ENCODE measurements at places on chromosomes 12 and 14.

- DNase-seq = no peak
These were observed 590.4 kb downstream of the MED13L start for GRCh38 chr12:115687094-115687493.

GRCh38 chr14:99420711-99421110, 59.9 kb downstream of the SETD3 start:
- no peak for DNase-seq

GRCh38 chr14:80700601-80701000, 240.9 kb downstream of the CEP128 start:
- no peak for DNase-seq

DNA sequence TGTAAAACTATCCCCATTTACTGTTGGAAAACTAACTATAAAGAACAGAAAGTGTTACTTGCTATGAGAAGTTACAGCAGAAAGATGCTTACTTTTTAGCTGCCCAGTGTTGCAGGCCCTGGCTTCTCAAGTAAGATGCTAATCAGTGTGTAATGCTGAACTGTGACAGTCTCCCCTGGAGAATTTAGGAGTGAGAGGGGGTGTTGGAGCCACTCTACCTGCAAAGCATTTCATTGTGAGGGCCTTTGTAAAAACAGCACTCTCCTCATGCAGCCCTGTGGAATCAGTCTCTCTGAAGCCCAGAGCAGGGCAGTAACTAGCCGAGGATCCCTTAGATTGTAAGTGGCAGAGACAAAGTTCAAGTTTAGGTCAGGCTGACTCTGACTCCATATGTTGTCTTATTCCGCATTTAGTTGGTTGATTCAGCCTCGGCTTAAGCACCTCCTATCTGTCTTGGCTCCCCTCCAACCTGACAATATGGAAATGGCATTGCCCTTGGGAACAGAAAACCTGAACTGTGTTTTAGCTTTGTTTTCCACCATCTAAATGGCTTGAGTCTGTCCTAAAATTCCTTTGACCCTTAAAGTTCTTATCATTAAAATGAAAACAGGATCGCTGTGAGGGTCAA, 141.3 kb downstream of the PRKCH start:
- DNase-seq = no peak

DNA sequence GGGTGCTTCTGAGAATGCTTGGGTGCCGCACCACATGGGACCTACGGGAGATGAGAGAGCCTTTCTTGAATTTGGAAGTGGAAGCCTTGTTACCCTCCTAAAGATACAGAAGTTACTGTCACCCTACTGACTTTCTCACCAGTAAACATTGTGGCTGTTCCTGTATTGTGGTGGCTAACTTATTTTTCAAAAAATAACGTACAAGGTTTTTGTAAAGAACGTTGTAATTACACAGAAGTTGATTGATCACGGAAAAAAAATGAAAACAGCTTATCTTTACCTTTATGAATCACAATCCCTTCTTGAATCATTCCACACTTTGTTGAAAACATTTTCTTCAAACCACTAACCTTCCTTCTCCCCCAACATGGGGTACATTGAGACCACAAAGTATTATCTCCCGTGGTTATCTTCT, 22.0 kb upstream of the PPFIBP1 start:
- DNase-seq = no peak

- DNase-seq = no peak
These were observed 84.6 kb upstream of the CCDC196 start for GRCh38 chr14:66401449-66402095.

- no peak for DNase-seq
These were observed 164.8 kb upstream of the NRXN3 start for GRCh38 chr14:78005325-78005724.

- DNase-seq = no peak
These were observed 6.0 kb downstream of the BICDL1 start for GRCh38 chr12:119994892-119995658.

GRCh38 chr12:111069886-111070285, 149.5 kb upstream of the MYL2 start:
- no peak for DNase-seq

DNA sequence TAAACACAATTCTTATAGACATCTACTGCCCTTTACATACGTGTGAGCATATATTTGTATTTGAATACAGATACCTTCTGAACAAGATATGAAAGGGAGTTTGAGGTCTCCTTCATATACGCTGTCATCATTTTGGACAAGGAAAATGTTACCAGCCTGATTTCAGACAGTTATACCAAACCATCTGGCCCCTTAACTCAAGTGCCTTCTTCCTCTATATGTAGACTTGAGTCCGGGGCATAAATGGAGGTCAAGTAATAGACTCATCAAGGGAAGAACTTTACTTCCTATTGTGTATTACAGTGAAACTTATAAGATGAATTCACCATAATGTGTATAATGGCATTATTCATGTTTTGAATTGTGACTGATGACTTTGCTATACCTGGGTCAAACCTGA, 52.2 kb downstream of the FAR2 start:
- DNase-seq = no peak

- DNase-seq = peak; percentile 43
These were observed 21.2 kb upstream of the RNASE4 start for GRCh38 chr14:20662968-20663732.

DNA sequence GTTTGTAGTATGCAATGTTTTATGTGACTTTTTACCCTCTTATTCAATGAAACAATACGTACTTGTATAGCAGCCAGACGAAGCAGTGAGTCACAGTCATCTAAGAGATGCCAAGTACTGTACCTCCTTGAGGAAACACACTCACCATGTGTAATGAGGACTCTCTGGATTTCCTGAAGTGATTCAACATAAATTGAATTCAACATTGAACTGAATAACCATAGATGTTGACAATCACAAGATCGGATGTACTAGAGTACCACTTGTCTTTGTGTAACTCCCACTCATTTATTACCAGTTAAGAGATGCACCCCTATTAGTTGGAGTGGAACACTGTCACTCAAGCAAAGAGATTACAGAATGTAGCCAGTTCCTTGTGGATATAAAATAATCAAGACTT, 175.2 kb upstream of the HMGA2 start:
- no peak for DNase-seq

DNA sequence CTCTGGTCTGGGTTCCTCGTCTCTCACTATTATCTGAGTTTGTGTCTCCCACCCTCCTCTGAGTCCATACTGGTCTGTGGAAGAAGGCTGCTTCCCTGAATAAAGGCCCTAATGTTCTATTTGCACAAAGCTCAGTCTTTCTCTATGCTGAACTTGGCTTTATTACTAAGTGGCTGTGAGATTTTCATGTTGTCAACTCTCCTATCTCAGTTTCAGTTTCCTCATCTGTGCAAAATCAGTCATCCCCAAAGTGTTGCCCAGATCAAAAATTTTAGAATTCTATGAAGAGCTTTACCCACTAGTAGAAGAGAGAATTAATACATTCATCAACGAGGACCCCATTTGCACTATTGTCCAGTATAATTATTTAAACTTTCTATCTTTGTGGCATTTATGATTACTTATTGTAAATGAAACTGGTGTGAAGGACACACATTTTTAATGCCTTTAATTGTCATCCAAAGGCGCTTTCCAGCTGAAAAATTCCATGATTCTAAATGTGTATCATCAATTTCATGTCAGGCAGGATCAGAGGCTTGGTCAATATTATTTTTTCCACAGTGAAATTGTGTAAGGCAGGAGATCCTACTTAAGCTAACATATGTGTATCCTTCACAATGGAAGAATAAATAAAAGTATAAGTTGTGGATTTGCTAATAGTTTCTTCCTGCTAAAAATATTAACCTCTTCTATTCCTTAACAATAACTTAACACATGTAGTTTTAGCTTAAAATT, 79.1 kb upstream of the EEA1 start:
- DNase-seq = no peak

- no peak for DNase-seq
These were observed 19.6 kb upstream of the SLC17A8 start for GRCh38 chr12:100337299-100337698.

DNA sequence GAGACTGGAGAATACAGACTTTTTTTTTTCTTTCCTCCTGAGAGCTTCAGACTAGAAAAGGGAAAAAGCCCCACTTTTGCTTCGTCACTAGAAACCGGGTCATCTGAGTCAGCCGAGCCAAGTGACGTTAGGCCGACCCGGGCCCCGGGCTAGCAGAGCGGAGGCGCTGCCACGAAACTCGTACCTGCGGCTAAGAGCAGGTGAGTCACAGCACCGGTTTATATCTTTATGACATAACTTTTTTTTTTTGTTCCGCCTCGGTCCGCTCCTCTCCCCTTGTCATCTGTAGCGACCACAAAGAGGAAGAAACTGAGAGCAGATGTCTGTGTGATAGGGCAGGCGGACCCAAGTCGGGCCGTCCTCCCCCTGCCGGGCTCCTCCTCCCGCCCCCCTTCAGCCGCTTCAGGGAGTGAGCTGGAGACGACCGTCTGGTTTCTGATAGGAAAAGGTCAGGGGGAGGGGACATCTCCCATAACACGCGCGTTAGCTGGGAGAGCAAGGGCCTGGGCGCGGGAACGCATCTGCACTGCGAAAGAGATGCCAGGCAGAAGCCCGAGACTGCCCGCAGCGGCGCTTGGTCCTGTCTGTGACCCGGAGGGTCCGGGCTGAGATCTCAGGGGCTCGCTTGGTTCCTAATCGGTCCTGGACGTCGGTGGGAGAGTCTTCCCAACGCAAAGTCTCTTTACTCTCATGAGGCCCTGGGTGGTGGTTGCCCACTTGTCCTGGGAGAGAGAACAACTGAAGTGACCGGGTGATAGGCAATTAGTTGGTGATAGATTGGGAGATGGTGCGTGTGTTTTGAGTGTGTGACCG, 586 bp downstream of the TTC6 start:
- peak; percentile 5 for DNase-seq

DNA sequence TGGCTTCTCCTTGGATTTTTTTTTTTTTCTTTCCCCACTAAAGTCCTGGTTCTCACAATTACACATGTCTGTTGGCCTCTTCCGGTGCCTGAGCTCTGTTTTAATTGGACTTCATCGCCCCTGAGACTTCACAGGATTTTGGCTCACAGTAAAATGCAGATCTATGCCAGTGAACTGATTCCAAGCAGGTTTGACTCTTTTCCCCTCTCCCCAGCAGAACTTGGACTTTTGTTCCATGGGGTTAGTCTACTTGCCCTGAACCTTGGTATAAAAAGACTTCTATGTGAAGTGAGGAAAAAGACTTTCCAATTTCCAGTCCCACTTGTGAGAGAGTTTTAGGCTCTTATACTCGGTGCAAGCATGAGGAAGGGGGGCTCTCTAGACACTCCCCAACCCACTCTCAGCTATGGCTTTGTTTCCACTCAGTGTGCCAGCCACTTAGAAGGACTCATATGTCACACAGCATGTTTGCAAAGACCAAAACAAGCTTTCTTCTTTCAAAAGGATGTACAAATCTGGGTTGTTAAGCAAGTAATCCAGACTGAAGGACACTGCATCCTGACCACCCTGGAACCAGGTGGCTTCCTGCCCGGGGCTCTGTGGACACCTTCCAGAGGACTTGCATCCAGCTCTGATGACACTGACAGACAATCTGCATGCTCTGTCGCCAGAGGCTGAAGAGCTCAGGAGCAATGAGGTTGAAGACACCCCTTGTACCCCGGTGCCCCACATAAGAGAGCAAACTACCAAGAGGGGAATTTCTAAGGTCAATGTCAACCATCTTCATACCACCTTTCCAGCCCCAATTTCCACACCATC, 221.9 kb upstream of the EGLN3 start:
- no peak for DNase-seq

DNA sequence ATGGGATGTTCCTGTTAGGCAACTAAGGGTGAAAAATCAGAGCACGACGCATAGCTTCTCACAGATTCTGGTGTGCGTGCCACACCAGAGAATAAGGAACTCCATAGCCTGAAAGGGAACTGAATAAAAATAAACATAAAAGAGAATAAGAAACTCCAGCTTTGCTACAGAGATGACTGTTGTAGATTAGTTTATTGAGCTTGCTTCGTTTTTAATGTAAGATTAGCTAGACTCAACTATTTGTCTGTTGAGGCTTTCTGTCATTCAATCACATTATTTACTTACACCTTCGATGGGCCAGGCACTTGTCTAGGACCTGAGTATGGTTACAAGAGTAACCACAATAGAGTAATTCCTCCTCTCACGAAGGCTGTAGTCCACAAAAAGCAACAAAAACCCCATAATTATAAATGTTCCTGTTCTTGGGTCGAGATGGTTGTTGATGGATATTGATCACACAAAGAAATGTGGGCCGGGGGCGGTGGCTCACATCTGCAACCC, 807 bp upstream of the ZCCHC8 start:
- no peak for DNase-seq

DNA sequence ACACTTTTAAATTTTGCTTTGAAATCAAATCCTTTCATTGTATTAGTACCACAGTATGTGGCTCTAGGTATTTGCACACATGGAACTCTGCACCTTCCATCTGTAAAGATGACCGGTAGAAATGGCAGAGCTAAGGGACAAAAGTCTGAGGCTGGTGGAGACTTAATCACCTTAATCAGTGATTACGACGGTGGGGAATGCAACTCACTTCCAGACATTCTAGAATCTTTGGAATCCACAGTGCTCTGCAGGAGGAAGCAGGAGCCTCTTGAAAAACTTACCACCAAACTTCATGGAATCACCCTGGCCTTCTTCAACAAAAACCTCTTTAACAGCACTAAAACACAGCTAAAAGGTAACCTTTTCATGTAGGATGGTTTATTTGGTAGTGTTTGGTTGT, 3.9 kb upstream of the DACT1 start:
- no peak for DNase-seq

- DNase-seq = no peak
These were observed 705.0 kb upstream of the SEL1L start for GRCh38 chr14:82238649-82239048.

GRCh38 chr12:103652808-103653207, 65.7 kb downstream of the STAB2 start:
- no peak for DNase-seq

DNA sequence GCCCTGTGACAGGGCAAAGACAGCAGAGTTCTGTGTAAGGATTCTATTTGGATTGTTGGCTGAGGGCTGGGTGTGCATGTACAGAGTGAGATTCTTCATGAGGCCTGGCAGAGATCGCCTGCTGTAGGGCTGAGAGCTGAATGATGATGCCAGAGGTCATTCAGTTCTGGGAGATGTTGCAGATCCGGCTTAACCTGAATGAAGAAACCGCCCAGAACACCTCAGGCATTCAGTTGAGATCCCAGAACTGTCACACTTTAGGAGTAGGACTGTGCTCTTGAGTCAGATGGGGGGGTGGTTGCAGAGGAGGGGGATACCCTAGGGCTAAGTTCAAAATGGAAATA, 5.8 kb upstream of the EVL start:
- DNase-seq = no peak
